ENCODE measurements at places on chromosomes 1 and 21.

GRCh38 chr21:44932408-44933181, 7.2 kb upstream of the SLX9 start:
- peak; percentile 37 for DNase-seq

- DNase-seq = no peak
Measured at GRCh38 chr1:211616231-211616964, 37.4 kb upstream of the SLC30A1 start.

DNA sequence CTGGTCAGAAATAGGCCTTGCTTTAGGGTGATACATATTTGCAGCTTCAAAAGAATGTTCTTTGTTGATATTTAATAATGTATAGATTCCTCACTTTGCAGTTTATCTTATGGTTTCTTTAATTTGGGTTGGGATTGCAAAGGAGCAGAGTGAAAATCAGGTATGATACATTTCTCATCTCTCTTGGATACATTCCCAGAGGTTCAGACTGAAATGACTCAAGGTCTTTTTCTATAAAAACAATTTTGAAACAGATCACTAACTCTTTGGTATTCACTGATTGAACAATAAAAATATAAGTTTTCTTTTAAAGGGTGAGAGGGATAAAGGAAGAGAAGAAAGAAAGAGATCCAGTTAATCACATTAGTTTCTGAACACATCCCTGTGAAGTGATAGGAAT, 606.5 kb upstream of the CAMK1G start:
- no peak for DNase-seq

DNA sequence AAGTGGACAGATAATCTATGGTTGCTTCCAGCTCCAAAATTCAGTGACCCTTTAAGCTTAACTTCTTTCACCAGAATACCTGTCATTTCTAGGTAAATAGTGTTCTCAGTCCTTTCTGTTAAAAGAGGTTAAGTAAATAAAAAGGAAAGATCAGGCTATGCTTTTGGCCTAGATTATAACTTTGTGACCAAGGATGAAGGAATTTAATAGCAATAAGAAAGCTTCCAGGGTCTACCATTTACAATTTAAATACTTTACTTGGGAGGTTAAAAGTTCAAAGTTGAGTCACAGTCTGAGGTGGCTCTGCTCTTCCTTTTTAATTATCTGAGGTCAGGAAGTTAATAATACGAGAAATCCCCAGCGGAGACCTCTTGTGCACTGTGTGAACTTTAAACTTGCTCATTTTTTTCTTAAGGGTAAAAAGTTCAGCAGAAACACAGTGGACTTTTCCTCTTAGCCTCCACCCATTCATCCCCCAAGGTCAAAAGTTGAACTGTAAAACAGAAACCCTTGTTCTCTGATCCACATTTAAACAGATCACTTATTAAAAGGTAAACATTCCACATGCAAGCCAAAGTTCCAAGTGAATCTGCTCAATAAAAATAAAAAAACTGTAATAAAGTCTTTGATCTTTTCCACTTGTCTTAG, 187.1 kb downstream of the NRIP1 start:
- peak; percentile 57 for DNase-seq

DNA sequence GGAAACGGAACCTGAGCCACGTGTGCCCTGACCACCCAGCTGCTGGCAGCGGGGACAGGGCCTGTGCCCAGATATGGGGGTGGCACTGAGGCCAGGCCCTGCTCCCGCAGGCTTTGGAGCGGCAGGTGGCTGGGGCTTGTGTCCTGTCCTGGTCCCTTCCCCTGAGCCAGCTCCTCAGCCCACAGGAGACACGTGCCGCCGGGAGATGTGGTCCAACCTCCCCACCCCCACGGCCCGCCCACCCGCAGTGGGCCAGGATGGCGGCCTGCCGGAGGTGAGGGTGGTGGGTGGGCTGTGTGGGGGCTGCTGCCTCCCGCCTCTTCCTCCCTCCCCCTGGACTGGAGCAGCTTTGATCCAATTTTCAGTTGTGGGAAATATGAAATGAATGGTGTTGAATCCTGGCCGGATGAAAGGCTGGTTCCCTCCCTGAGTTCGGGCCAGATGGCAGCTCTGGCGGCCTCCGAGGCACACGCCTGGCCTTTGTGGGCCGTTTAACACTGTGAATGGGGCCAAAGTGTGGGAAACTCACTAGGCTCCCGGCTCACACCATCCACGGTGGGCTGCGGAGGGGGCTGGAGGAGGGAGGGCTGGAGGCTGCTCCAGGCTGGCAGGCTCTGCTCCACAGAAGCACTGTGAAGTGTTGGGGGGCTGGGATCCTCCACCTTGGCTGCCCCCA, 2.6 kb upstream of the HES5 start:
- no peak for DNase-seq

GRCh38 chr1:181139631-181140061, 51.1 kb downstream of the IER5 start:
- peak; percentile 45 for DNase-seq

DNA sequence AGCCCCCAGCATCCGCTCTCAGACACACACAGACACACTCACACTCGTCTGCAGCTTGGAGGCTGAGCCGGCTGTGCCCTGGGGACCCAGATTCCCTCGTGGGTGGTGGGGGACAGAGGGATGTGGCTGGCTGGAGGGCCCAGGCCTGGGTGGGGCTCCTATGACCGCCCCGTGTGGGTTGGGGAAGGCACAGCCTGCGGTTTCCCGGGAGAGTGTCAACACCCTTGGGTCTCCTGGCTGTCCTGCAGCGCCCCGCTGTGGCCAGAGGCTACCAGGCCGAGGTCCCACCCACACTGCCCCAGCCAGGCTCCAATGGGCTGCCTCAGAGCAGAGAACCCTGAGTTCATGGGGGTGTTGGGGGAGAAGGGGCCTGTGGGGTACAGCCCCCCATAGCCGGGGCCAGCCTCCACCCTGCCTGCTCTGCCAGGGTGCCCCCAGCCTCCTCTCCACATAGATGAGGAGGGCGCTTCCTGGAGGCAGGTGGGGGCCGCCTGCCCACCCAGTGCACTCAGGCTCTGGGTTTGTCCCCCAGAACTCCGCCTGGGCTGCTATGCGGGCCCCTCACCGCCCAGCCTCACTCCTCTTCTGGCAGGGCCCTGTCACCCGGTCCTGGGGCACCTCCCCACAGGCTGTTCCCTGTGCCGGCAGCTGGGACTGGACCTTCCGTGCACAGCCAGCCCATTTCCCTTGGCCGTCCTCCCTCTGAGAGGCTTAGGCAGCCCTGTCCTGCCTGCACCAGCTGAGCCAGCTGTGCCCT, at the start of gene TTC34:
TSS of gene TTC34 (minus strand) at position 159 of the 757 bp plus-strand sequence. CDS start 866 bp downstream, outside the sequence.
- no peak for DNase-seq

DNA sequence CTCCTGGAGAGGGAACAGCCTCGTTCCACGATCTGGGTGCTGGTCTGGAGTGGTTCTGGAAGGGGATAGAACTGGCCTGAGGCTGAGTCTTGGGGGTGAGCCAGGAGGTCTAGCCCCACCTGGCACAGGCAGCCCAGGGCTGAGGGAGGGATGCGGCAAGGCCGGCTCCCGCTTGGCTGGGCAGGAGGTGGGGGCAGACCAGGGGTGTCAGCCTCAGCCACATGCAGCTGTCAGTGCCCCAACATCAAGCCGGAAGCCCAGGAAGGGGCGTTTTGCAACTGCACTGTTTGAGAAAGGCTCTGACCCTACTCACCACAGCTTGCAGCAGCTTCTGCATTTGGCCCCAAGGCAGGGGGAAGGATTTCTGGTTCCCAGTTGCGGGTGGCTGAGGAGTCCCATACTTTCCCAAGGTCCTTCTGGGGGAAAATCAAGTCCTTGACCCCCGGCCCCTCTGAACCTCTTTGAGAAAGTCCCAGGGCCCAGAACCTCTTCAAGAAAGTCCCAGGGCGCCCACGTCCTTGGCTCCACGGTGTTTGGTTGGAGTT, 2.0 kb downstream of the EFHD2 start:
- no peak for DNase-seq

GRCh38 chr21:45420061-45421041, 15.4 kb downstream of the COL18A1 start:
- no peak for DNase-seq

- DNase-seq = no peak
Measured at GRCh38 chr21:40512590-40512989, 334.4 kb downstream of the DSCAM start.

GRCh38 chr1:239952348-239953308, 139.1 kb upstream of the FMN2 start:
- no peak for DNase-seq

- peak; percentile 31 for DNase-seq
Measured at GRCh38 chr1:77948841-77949424, 29.9 kb downstream of the FUBP1 start.

DNA sequence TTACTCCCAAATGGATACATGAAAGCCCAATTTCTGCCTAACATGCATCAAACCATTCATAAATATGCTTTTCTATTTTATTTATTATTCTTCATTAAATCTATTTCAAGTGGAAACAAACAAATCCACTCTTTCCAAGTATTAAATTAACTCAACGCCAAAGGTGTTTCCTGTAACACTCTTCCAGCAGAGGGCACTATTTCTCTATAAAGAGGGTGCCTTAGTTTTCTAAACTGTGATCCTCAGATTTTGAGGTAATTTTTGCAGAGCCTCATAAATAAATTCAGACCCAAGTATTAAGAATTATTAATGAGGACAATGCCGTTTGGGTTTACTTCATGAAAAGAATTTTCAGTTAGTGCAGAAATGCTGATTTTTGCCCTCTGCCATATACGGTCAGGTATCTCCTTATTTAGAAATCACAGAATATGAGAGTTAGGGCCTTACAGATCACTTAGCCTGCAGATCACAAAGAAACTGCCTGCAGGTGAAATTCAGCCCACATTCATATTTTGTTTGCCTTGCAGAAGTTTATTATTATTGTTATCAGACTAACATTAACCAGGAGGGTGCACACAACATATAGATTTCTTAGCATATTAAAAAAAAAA, 40.1 kb upstream of the MYSM1 start:
- peak; percentile 53 for DNase-seq

DNA sequence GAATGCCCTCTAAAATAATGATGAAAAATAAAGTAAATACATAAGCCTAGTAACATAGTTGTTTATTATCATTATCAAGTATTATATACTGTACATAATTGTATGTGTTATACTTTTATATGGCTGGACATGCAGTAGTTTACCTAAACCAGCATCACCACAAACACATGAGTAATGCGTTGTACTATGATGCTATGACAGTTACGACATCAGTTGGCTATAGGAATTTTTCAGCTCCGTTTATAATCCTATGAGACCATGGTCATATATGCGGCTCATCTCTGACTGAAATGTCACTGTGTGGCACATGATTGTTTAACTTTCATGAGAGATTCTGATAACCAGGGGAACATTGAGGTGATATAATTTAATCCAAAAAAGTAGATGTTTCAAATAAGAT, 352.1 kb downstream of the ST6GALNAC3 start:
- DNase-seq = no peak

- DNase-seq = no peak
Measured at GRCh38 chr1:232886271-232886670, 64.1 kb upstream of the NTPCR start.

GRCh38 chr1:16248603-16249516, 11.9 kb upstream of the CPLANE2 start:
- peak; percentile 83 for DNase-seq

DNA sequence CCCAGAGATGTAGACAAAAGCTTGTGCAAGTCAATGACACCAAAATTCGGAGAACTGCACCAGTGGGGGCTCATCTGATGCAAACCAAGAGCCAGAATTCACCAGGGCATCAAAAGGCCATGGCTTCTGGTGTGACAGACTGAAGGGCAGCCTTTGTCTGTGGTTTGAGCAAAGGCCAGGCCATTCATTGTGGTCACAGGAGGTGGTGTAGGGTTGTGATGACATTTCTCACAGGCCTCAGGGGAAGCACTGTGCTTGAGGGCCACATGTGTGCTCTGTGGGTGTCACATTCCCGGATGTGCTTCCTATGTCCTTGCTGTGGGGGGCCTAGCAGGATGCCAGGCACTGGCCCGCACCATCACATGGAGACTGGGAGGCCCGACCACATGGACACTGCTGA, 22.5 kb upstream of the KCNE1 start:
- DNase-seq = peak; percentile 66

- DNase-seq = no peak
Measured at GRCh38 chr1:39727221-39727931, 11.3 kb upstream of the PPIE start.

DNA sequence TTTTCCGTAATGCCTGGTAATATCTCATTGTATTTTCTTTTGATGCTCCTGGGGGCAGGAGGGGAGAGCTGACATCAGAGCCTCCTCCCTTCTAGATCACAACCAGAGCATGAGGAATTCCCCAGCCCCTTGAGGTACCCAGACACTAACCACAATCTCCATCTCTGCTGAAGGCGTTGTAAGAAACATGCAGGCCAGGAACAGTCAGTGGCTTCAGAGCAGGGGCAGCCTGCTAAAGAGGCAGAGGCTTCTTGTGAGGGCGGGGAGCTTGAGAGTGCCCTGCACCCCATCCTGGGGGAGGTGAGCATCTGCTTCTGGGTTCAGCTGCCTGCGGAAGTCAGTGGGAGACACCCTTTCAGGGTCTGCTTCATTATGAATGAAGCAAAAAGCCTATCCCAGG, 19.0 kb downstream of the MAPKAPK2 start:
- DNase-seq = peak; percentile 47

GRCh38 chr1:232982238-232982944, 32.0 kb downstream of the NTPCR start:
- no peak for DNase-seq

DNA sequence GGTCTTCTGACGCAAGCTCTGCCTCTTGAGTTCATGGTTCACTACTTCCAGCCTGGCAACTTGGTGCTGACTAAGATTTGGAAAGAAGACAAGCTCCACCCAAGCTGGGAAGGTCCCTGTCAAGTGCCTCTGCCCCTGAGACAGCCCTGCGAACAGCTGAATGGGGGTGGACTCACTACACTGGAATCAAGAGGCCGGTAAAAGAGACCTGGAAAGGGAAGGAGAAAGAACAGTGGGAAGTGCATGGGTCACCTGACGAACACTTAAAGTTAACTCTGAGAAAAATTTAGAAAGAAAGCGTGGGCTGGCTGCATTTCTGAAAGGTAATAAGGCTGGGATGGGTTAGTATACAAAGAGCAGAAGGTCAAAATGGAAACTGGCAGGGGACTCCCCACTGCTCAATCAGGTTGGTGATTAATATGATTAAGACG, 26.1 kb upstream of the ZNF496 start:
- no peak for DNase-seq
